ENCODE measurements at places on chromosomes 3 and 15.

DNA sequence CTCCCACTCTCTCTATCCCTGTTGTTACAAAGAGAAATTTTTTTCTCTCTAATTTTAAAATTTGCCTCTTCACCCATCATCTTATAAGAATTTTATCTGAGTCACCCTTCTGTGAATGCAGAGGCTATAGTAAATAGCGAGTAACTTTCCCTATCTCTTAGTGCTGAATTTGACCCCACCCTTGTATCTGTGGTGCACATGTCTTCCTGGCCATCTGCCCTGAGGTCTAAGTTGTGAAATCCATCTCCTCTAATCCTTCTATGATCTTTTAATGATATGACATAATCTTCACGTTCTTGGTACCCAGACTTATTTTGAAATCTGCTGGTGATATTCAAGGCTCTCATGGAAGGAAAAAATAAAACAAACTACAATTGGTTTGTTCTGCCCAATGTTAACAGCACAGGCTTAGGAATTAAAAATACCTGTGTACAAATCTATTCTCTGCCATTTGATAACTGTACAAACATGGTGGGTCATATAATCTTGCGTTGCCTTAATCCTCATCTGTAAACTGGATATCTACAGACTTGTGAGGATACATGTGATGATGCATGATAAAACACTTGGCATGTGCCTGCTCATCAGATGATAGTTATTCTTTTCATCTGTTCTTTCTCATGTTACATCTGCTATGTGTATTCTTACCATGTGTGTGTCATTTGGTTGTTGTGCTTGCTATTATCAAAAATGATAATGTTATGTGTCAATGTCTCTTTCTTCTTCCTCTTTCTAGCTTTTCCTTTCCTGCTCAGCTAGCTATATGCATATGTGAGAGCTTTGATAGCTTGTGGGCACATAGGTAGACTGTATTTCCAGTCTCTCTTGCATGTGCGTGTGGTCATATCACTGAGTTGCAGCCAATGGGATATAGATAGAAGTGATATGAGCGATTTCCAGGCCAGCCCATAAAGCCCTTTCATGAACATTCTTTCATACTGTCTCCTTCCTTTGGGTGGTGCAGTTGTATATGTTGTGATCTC lies 13.7 kb upstream of the CCR3 start:
- DNase-seq: peak; percentile 92

DNA sequence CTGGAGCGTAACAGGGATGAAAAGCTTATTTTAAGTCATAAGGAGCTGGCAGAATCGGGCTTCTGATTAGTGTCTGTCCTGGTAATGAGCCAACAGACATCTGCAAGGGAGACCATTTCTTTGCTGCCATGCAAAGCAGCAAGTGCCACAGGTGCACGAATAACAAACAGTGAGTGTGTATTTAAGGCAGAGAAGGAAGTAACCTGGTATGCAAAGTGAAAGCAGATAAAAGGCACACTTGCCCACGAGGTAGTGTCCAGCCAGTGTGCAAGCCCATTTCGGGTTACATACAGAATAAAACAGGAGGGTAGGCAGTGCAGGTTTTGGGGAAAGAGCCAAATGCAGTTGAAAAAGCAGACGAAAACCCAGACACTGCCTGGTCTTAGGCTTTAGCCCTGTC lies 1153.7 kb downstream of the SI start:
- DNase-seq: no peak

DNA sequence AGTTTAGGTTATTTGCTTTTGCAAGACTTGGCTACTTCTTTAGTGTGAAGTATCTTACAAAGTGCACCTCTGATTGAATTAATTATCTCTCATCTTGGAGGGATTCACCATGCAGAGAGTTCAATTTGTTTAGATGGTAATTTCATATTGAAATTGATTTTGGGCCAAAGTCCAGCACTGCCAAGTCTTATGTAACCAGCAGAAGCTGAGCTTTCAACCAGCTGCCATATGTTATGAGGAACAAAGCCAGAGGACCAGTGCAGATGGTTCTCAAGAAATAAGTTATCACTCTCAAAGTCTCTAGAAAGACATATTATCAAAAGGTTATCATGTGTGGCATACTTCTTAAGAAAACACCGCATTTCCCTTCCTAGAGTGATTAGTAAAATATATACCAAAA lies 29.0 kb downstream of the ABHD6 start:
- DNase-seq: no peak

GRCh38 chr15:25250906-25251622 lies 187.8 kb downstream of the UBE3A start:
- no peak for DNase-seq

DNA sequence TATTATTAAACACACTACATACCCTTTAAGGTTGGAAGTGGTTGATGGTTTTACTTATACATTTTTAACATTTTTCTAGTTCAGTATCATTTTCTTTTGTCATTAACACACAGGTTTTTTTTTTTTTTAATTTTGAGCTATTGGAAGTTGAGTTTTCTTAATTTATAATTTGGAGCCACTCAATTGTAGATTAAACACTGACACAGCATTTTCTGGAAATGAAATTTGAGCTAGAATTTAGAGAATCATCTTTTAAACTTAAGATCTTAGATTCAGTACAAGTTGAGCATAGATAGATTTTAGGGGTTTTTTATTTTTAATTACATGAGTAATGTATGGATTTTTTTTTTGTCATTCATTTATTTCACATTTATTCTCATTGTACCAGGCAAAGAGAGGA lies 35.0 kb downstream of the RASA2 start:
- DNase-seq: no peak

- DNase-seq: no peak
These were observed 63.0 kb upstream of the CFAP161 start for GRCh38 chr15:81071120-81071519.

DNA sequence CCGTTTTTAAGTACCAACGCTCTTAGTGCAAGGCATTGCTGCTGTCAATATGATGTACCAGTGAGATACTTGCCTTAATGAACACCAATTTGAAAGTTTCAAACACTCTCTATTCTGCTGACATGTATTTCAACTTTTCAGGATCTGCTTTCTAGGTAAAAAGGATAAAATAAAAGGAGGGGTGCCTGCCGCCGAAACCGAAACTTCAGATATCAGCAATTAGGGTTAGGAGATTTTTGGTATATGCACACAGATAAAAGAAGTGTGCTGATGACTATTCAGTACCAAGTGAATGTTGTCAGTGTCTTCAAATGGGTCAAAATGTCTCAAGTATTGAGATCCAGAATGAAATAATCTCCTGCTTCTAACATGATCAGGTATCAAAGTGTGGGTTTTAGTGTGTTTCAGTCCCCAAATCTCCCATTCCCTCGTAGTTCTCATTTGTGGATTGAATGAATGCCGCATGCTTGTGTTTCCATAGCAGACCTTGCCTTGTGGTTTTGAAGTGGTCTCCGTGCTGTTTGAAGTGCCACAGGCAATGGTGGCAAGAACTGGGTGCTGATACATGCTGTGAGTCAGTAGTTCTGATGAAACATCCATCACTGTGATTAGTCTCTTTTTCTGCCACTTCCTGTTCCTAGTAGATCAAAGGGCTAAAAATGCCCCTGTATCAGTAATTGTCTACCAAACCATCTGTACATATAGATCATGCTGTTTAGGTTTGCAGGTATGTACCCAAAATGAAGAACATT lies 22.5 kb downstream of the CHST14 start:
- DNase-seq: peak; percentile 65

GRCh38 chr3:64152676-64153466 lies 72.4 kb downstream of the PRICKLE2 start:
- no peak for DNase-seq

DNA sequence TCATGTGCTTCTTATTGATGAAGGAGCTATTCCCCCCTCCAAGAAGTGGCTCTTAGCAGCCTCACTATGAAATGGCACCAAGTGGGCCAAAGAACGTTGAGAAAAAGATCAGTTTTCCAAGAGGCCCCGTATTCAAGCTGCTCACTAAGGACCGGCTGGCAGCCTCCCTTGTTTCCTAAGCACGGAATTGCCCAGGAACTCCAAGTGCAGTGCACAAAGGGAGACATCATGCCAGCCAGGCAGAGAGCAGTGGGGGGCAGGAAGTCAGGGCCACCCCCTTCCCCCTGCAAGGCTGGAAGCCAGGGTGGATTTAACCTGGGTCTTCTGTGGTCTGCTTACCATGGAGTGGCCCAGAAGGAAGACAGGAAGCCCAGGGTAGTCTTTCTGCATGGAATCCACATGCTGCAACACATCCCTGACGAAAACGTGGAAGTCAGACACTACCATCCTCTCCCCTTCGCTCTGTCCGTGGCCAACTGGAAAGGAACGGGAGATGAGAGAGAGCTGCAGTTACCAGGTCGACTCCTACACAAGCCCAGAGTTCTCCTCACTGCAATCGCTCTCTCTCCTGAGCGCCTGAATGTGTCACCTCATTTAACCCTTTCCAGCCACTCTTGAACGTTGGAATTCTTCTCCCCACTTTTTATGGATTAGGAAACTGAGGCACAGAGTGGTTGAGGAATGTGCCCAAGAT lies 49.5 kb downstream of the ABTB1 start:
- DNase-seq: no peak

- DNase-seq: no peak
These were observed 117.1 kb upstream of the MLF1 start for GRCh38 chr3:158453865-158454264.

DNA sequence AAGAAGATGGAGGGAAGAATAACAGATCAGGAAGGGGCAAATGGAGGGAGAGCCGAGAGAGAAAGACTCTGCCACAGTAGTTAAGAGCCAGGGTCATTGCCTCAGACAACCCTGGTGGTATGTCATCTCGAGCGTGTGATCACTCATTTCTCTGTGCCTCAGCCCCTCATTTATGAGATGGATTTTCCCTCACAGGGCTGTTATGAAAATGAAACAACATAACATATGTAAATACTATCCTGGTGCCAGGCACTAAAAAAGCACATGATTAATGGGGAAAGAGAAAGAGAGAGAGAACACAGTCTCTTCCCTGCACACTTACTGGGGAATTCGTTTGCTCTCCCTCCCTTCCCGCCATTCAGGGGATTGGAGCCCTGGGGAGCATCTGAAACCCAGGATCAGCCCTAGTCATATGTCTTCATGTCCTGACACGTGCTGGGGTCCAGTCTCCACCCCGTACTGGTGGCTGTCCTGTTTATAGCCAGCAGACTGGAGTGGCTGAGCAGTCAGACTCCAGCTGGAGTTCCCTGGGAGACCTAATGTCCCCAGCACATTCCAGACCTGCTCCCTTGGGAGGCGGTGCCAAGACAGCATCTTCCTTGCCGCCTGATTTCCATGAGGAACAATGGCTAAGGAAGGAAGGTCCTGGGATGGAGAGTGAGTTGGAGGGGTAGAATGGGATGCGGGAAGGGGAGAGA lies 14.7 kb upstream of the AMOTL2 start:
- no peak for DNase-seq

- no peak for DNase-seq
These were observed 171.1 kb upstream of the CGNL1 start for GRCh38 chr15:57205027-57205855.

- DNase-seq: no peak
These were observed 198.4 kb downstream of the WNT5A start for GRCh38 chr3:55288657-55289056.

DNA sequence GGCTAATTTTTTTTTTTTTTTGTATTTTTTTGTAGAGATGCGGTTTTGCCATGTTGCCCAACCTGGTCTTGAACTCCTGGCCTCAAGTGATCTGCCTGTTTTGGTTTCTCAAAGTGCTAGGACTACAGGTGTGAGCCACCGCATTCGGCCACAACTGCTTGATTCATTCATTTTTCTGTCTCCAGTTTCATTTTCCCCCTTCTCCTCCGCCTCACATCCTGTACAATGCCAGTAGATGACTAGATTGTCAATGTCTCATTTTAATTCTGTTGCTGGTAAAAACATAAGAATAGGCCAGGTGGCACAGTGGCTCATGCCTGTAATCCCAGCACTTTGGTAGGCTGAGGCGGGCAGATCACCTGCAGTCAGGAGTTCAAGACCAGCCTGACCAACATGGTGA lies 12.0 kb upstream of the ZNF592 start:
- DNase-seq: no peak

- peak; percentile 33 for DNase-seq
These were observed 6.5 kb upstream of the VPS8 start for GRCh38 chr3:184805351-184806038.

DNA sequence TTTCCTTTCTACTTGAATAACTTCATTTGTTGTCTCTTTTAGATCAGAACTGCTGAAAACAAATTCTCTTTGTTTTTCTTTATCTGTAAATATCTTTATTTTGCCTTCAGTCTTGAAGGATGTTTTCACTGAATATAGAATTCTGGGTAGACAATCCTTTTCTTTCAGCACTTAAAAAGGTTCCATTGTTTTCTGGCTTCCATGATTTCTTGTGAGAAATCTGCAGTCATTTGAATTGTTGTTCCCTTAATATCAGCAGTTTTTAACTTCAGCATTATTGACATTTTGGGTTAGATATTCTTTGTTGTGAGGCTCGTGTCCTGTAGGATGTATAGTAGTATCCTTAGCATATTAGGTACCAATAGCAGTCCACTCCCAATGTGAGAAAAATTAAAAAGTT lies 65.8 kb downstream of the SV2B start:
- no peak for DNase-seq

- DNase-seq: no peak
These were observed 18.3 kb upstream of the IGF2BP2 start for GRCh38 chr3:185843126-185843525.

GRCh38 chr3:38582316-38582715 lies 67.2 kb downstream of the SCN5A start:
- DNase-seq: no peak

- DNase-seq: no peak
These were observed 13.6 kb upstream of the GLCE start for GRCh38 chr15:69146724-69147435.

All from common myeloid progenitor, CD34-positive (primary cell).